Stimulated activated CD4-positive, alpha-beta T cell treated with anti-CD3 and anti-CD28 coated beads, Interleukin-15, amount 100 ng/mL, for 1 hour (primary cell): ENCODE measurements at places on chromosomes 2 and 18.

DNA sequence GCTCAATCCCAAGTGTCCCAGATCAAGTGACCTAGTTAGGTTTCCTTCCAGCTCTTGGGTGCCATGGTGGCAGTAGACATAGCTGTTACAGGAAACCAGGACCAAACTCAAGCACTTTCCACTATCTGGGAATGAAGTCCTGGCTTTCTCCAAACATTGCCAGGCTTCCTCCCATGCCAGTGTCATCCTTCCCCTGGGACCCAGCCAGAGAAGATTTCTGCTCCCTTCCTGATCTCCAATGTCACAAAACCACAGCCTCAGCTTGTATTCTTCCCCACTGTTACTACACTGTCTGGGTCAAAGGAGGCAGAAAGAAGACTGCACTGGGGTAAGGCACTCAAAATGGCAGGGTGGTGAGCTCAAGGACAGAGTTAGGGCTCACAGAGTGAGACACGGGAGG lies 347.1 kb downstream of the TNS1 start:
- no peak for DNase-seq

- DNase-seq: no peak
These were observed 448.7 kb upstream of the NETO1 start for GRCh38 chr18:73316513-73316912.

DNA sequence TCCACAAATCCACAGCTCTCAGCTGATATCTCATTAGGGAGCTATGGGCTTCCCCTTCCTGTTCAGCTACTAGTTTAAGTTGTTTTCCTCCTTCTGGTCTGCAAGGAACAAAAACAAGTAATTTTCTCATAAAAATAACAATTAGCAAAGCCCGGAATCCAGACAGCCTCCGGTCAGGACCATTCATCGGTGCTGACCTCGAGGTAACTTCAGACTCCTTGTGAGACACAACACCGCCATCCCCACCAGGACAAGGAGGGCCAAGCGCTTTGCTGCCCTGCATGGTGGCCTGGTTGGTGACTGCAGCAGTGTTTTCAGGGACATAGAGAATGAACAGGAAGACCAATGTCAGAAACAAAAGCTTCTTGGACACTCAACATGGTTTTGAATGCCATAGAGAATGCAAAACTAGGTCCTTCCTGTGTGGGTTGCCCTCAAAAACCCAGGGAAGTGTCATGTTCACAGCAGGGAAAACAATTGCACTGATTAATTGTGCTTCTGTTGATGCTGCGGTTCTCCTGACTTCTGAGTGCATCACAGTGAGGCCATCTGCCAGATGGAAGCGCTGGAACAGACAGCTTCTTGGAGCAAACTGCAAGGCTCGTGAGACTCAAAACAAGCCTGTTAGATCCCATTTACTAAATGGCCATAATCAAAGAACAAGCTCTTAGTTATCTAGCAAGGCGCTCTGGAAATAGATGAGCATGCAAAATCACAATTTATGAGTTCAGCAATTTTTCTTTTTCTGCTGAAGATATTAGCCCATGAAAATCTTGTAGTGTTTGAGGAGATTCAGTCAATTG lies 77.1 kb downstream of the HS1BP3 start:
- DNase-seq: no peak

DNA sequence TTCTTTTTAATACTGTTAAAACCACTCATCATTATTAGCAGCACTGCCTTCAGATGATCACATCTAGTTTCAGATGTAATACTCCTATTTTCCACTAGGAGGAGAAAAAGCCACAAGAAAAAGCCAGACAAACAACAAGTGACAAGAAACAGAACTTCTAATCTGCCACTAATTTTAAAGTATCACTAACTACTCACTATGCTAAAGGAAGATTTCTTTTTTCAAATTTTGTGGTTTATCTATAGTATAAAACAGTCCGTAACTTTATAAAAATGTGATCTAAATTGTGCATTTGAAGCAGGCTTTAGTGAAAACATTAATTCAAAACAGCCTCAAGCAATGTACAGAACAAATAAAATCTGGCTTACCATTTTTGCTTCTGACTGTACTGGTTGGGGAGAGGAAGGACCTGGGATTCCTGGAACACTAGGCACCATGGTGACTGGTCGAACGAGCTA lies 56.8 kb downstream of the ATF2 start:
- no peak for DNase-seq

DNA sequence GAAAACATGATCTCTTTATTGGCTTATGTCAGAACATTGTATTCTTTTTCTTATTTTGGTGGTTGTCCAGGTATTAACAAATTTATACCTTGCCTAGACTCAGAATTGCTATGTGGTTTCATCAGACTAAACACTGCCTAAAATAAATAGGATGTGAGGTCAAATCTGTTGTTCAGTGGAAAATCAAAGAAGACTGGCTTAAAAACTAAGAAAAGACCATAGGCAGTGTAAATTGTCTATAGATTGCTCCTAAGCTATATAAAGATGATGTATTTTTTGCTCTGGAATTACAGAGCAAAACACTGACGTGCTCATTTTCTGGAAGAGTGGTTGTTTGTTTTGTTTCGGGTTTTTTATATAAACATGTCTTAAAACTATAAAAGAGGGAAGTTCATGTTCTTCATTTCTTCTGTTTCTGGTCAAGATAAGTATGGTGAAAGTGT lies 266.0 kb downstream of the ALPK2 start:
- DNase-seq: no peak
